ENCODE measurements at places on chromosomes 12 and 14. TPM values are rescaled to one million over a fixed set of nuclear protein-coding genes. Genes with fewer than 3 reads are reported as not detected.

DNA sequence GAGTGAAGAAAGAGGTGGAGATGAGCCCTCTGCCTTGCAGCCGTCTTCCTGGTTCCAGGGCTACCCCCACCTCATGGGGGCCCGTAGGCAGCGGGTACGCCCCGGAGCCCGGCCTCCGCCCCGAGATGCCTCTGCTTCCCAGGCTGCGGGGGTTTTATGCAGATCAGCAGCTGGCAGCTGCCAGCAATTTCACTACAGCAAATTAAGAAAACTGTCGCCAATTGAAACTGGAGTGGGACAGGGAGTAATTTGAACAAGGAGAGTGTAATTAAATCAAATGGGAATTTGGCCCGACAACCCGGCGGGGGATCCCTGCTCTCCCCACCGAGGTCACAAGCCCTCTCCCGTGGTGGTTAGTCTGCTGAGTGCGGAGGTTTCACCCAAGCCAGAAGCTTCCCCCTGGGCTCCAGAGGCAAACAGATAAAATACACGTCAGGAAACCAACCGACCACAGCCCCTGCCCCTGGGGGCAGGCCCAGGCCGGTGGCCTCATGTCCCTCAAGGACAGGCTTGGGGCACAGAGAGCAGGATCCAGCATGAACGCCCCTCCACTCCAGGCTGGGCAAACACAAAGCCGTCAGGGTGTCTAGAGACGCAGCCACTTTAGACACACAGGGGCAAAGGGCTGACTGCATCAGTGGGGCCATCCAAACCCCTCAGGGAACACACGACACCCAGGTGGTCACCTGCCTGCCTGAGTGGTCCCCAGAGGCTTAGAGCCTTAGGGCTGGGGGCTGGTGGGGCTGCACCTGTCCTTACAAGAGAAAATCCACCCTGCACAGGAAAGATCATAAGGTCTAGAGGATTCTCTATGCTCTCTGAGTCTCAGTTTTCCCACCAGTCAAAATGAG, 53.8 kb downstream of the TESC start:
- H3K4me3 ChIP-seq = no peak overlapping the region
- no peaks in the 10 kb centered on the region for H3K27me3 ChIP-seq
- H3K27ac ChIP-seq = no peak overlapping the region
- H3K4me1 ChIP-seq = peaks cover 6% of the 10 kb centered on the region

DNA sequence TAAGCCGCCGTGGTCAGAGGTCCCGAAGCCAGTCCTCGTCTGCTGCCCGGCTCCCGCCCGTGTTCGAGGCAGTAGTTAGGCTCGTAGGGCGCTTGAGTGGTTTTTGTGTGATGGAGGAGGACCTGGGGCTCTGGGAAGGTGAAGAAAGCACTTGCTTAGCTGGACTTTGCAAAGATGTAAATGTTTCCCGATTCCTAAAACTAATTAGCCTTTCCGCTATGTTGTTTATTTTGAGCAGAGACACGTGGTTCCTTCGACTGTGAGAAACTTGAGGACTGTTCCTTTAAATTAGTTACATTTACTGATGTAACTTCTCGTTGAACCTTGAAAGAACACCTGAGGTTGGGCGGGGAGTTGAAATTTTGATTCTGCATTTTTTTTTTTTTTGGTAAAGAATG, 33.9 kb downstream of the MIA2 start:
- DNase-seq = no peak
- peaks cover 18% of the 10 kb centered on the region for H3K4me1 ChIP-seq
- H3K36me3 ChIP-seq = no peaks in the 10 kb centered on the region
- H3K27ac ChIP-seq = peak overlapping the region; percentile 92

GRCh38 chr12:49776413-49776812, 35.1 kb downstream of the TMBIM6 start:
- no peak overlapping the region for H3K27ac ChIP-seq
- peaks cover 2% of the 10 kb centered on the region for H3K27me3 ChIP-seq
- H3K36me3 ChIP-seq = no peaks in the 10 kb centered on the region
- no peaks in the 10 kb centered on the region for H3K4me1 ChIP-seq

DNA sequence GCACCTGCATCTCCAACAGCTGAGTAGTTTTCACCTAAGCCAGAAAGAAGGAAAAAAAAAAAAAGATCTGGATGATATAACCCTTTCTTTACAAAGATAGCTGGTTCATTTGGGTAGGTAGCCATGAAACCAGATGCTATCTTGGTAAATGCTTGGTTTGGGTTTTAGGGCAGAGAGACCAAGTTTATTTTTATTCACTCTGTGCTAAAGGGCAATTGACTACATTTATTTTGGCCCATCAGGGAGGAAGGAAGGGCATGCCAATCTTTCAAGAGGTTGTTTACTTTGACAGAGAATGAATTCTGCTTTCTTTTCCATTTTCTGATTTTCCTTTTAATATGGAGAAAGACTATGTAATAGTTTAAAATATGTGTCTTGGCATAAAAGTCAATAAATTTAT, 91.0 kb downstream of the NTN4 start:
- no peaks in the 10 kb centered on the region for H3K4me1 ChIP-seq
- no peak overlapping the region for H3K27ac ChIP-seq
- no peak overlapping the region for H3K4me3 ChIP-seq
- DNase-seq = no peak

DNA sequence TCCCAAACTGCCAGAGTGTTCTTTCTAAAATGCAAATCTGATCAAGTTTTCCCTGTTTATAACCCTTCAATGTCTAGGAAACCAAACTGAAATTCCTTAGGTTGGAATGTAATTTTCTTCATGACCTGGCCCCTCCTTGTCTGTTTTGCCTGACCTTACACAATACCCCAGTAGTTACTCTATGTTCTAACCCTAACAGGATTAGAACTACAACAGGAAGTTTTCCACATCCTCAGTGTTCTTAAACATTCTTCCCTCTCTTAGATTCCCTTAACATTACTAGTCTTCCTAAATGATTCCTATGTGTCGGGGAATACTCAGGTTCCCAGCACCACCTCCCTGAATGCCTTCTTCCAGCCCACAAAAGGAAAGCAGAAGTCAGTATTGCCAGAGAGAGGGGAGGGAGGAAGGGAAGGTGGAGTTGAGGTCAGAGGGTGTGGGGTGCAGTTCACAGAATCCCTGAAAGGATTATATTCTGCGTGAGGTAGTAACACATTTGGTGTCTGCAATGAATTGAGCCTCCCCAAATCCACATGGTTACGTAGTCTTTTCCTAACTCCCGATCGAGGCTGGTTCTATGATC, 72.6 kb downstream of the BBS10 start:
- H3K27ac ChIP-seq = peak overlapping the region; percentile 87
- no peak overlapping the region for H3K4me3 ChIP-seq

DNA sequence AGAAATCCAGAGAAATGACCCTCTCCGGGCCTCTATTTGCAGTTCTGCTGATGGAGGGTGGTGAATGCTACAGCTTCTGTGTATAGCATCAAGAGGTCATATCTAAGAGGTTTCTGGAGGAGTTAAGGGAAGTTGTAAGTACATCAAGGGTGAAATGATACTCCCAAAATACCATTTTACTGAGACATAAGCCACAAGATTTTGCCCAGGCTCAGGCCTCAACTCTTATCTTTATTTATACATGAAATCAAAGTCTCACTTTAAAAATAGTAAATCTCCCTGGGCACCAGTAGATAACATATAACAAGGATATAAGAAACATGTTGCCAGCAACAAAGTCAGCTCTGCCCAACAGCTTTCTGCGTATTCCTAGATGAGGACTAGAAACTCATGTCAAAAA, 40.4 kb downstream of the NIN start:
- H3K4me1 ChIP-seq = peaks cover 16% of the 10 kb centered on the region
- no peak for DNase-seq
- H3K27me3 ChIP-seq = no peaks in the 10 kb centered on the region
- H3K36me3 ChIP-seq = peaks cover 5% of the 10 kb centered on the region
- no peak overlapping the region for H3K27ac ChIP-seq

- H3K4me3 ChIP-seq = no peak overlapping the region
- H3K4me1 ChIP-seq = no peaks in the 10 kb centered on the region
- DNase-seq = no peak
- H3K27ac ChIP-seq = no peak overlapping the region
Measured at GRCh38 chr12:27426743-27427487, 19.6 kb upstream of the SMCO2 start.

Gene SLC38A4
- 0.19 TPM for polyA plus RNA-seq

Gene AICDA
- not detected for polyA plus RNA-seq

Gene KRT72
- not detected for polyA plus RNA-seq
